Activated CD4-positive, alpha-beta T cell treated with anti-CD3 and anti-CD28 coated beads, Interleukin-2, amount 50 U/mL, for 48 hours (primary cell): ENCODE measurements at places on chromosomes 4 and X.

GRCh38 chrX:2410279-2411020 lies 90.3 kb downstream of the DHRSX start:
- DNase-seq, result no peak

- no peak for DNase-seq
Measured at GRCh38 chrX:118795528-118796280, 27.9 kb upstream of the ZCCHC12 start.

GRCh38 chr4:186167605-186168004 lies 23.8 kb upstream of the CYP4V2 start:
- no peak for DNase-seq

GRCh38 chrX:153405426-153405825 lies 4.3 kb upstream of the PNMA6E start:
- DNase-seq, result no peak

- DNase-seq, result no peak
Measured at GRCh38 chrX:15718283-15718970, 19.6 kb upstream of the CA5B start.

DNA sequence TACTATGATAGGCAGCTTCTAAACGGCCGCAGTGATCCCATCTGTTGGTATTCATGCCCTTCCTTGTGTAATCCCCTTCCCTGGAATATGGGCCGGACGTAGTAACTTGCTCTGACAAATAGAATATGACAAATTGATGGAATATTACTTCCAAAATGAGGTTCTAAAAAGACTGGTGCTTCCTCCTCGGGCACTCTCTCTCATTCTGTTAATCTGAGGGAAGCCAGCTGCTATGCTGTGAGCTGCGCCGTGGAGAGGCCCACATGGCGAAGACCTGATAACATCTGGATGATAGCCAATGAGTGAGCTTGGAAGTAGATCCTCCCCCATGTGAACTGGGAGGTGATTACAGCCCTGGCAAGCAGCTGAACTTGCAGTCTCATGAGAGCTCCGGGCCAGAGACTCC lies 27.2 kb upstream of the SLC25A4 start:
- DNase-seq, result no peak

GRCh38 chrX:55522596-55523276 lies 33.1 kb upstream of the USP51 start:
- no peak for DNase-seq

- no peak for DNase-seq
Measured at GRCh38 chr4:186910385-186910784, 186.7 kb upstream of the FAT1 start.

DNA sequence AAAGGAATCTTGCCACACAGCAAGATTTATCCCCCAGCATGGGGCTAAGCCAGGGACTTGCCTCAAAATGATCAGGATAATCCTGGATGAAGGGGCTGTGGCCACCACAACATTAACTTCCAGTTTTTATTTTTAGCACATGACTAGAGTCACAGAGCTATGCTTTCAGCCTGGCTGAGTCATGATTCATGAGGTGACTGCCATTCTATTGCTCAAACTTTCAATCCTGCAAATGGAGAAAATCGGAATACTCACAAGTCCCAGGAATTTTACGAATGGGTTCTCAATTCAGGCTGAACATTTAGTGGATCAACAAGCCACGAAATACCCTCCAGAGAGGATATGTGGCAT lies 70.7 kb upstream of the HPGD start:
- no peak for DNase-seq

GRCh38 chrX:50871922-50872453 lies 38.5 kb upstream of the BMP15 start:
- DNase-seq, result no peak

DNA sequence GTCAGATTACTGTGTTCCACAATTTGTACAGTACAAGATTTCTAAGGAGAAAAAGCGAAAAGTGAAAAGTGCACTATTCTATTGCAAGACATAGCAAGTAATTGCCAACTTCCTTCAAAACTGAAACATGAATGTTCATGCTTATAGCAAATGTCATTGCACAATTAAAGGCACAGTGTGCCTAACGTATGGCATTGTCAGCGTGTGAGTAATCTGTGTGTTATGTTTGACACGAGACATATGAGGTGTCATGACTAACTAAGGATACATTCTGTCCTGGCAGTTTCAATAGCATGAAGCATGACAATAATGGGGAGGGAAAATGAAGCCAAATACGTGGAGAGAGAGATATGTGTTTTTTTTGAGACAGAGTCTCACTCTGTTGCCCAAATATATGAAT lies 33.6 kb upstream of the TBC1D9 start:
- DNase-seq, result no peak

GRCh38 chr4:184648313-184649025 lies 778 bp downstream of the CASP3 start:
- DNase-seq, result peak; percentile 45

DNA sequence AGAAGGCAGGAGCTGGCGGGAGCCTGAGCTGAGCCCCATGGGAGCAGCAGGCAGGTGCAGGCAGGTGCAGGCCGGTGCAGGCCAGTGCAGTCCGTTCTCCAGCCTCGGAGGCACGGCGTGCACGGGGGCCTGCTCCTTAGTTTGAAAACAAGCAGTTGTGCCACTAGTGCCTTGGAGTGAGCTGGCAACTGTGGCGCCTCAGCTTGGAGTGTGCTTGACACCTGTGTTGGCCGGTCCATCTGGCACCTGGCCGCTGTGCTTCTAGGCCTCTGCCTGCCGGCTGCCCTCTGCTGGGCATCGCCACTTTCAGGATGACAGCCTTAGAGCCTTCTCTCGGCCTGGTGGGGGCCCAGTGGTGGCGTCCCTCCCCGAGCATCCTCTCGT lies 47.9 kb downstream of the RGS12 start:
- no peak for DNase-seq

DNA sequence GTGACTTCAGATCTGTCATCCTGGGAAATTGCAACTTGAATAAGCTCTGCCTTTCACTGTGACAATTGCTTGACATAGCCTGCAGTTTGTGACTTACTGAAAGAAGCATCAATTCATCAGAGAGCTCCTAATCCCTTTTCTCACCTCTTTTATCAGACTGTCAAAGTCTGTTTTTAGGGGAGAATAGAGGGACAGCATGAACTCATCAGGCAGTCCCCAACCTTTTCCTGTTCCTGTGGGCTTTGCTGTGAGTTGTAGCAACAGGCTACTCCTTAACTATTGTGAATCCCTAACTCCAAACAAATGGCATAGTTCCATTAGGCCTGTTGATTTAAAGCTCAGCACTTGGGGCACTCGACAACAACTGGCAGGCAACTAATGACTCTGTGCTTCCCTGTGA lies 64.9 kb downstream of the DOCK11 start:
- DNase-seq, result no peak

DNA sequence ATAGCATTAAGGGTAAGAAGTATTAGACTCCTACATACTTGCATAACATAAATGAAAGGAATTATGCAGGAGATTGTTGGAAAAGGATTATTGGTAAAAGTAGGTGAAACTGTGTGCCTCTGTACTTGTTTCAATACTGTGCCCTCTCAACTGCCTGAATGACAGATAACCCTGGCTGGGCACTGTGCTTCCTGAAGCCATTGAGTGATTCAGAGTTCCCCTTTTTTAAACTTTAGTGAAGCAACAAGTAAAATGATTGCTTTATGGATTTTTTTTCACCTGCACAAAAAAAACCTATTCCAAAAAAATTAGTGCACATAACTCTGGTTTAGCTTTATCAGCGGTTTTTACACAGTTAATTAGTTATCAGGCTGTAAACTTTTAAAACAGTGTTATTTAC lies 204.8 kb downstream of the TRAM1L1 start:
- no peak for DNase-seq

GRCh38 chr4:7330811-7331681 lies 103.7 kb downstream of the PSAPL1 start:
- no peak for DNase-seq

DNA sequence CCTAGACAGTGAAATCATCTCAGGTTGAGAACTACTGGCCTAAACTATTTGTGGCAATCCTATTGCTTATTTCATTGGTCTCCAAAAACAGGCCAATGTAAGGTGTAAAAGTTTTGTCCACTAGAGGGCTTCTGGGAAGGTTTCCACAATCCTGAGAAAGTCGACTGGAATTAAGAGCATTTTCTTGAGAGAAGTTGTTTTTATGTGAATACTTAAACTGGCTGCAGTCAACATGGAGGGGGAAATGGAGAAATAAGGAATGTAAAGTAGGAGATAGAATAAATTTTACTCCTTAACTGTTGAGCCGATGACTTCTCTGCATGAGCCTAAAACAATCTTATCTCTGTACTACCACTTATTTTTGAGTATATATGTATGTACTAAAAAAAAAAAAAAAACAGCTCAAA lies 11.0 kb upstream of the EIF4E start:
- DNase-seq, result no peak

DNA sequence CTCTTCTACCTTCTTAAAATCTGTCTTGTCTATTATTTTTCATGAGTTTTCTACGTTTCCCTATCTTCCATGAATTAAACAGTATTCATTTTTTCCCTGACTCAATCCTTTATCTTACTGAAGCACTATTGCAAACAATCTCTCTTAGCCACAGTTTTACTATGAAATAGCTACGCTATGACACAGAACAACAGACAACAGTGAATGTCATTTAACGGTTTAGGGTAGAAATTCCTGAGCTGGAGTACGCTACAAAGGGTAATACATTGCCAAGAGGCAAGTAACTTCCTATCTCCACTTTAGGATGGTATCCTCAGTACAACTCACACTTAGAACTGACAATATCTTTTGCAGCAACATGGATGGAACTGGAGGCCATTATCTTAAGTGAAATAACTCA lies 552.6 kb downstream of the INPP4B start:
- no peak for DNase-seq

- DNase-seq, result no peak
Measured at GRCh38 chr4:130705023-130705422, 1609.1 kb downstream of the C4orf33 start.

DNA sequence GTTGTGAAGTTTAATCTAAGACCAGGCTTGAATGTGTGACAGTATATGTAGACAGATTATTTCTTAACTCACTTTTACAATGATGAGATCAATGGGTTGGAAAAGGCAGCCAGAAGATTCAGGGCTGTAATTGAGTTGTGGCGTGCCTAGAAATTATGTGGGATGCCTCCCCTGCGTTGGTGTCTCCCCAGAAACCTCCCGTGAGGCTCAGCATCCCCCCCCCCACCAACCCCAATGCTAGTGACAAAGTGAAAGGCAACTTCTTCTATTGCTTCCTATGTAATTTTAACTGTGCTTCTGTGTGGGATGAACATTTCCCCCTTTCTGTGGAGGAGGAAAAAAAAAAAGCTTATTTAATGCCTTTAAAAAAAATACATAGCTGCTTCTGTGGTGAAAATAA lies 297.9 kb downstream of the ARHGAP10 start:
- DNase-seq, result no peak

DNA sequence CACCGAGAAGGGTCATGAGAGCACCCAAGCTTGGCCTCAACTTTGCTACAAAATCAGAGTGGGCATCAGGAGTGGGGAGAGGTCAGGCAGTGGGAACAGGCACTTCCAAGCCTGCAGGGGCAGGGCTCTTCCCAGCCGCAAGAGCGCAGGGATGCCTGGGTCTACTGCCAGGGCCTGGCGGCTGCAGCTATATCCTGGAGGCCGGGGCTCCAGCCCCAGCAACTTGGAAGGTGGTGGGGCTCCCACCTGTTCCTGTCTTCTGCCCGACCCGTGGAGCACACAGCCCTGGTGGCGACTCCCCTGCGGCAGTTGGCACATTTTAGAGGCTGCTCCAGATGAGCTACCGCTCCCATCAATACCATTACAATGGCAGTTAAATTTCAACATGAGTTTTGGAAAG lies 607.0 kb downstream of the TRAM1L1 start:
- DNase-seq, result no peak

GRCh38 chr4:143402776-143403552 lies 66.3 kb downstream of the GAB1 start:
- DNase-seq, result no peak

DNA sequence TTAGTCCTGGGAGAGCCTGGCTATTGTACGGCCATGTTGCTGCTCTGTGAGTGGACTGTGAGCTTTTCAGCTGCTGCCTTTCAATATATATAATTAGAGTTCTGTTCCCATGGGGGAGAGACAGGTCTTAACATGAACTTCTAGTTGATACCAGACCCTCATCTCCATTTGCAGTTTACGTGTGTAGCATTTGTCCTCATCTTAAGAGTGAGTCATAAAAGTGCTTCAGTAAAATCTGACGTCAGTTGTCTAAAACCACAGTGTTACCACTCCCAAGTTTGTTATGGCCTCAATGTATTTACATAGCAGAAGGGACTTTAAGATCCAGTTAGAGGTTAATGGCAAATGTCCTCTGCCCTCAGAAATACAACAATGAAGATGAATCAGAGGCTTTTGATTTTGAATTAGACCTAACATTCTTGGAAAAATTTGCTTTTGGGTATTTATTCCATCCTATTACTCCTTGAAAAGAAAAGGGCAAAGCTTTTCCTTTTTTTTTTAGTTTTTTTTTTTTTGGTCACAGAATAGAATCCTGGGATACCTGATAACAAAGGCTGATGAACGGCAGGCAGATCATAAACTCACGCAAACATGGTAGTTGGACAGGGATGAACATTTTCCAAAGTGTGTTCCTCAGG lies 38.6 kb downstream of the PHOX2B start:
- DNase-seq, result no peak

DNA sequence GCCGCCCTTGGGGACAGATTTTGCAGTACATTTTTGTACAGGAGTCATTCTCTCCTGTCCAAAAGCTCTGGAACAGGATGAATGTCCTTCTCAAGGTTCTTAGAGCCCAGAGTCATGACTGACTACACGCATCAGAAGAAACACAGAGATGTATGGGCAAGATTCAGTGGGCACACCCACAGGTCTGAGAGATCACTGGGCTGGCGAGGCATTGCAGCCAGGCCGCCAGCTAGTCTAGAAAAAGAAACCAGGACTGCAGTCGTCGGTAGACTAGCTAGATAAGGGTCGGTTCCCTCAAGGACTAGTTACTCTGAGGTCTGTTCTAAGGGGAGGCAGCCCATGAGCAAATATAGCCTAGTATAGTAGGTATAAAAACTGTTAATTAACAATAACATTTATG lies 19.8 kb downstream of the GBA3 start:
- DNase-seq, result no peak

- DNase-seq, result no peak
Measured at GRCh38 chrX:70013466-70014381, 36.0 kb downstream of the AWAT2 start.

DNA sequence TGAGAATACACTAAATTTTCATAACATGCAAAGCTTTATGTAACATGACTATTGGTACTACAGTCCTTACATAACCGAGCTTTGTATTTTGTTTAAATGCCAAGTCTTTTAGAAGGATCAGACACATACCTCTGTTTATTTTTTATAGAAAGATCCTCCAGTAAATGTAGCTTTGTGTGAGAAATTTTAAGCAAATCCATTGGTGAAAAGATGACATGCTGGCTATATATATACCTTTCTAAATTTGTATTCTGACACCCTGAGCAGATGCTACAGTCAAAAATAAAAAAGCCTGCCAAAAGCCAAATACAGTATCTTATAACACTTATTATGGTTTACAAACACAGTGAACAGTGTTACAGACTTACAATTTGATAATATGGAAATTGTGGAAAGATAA lies at the start of gene YIPF7:
YIPF7 (minus strand) TSS at position 201 of the 400 bp plus-strand sequence. CDS start 1,525 bp downstream, outside the sequence.
- DNase-seq, result no peak

DNA sequence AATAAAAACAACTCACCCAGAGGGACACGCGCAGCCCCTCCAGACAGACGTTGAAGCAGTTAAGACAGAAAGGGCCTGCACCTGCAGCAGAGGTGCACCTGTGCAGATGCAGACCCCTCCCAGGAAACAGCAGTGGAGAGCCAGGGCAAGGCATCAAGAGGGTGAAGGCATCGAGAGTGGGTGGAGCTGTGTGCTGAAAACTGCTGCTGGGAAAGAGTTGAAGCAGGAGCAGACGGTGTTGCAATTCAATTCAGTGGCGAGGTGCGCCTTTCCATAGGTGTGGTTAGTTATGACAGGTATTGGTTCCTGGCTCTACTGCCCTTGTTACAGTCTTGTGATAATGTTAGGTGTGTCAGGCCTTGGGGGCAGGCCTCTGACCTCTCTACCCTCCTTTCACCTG lies 16.7 kb downstream of the LETM1 start:
- no peak for DNase-seq
